ENCODE measurements at places on chromosomes 3 and 15. TPM values are rescaled to one million over a fixed set of nuclear protein-coding genes. Genes with fewer than 3 reads are reported as not detected.

The GRIP2 gene
- total RNA-seq = under 0.01 TPM

The GOLGA6D gene
- total RNA-seq = not detected

The CCR2 gene
- total RNA-seq = not detected

The USP13 gene
- 4.0 TPM for total RNA-seq

The CHRD gene
- total RNA-seq = not detected

The USP19 gene
- total RNA-seq = 42.0 TPM

The PRTG gene
- total RNA-seq = 26.7 TPM

The HRG gene
- total RNA-seq = not detected

The STRIT1 gene
- total RNA-seq = not detected

The NTRK3 gene
- total RNA-seq = under 0.01 TPM

The B3GALNT1 gene
- total RNA-seq = 14.6 TPM

The PDZRN3 gene
- 12.8 TPM for total RNA-seq

The TTC23 gene
- total RNA-seq = 39.3 TPM

The TPRG1 gene
- total RNA-seq = 2.0 TPM

The TIMP4 gene
- total RNA-seq = 7.8 TPM

The ABHD17C gene
- total RNA-seq = 5.7 TPM

The SCAMP2 gene
- 29.8 TPM for total RNA-seq

The CCR9 gene
- not detected for total RNA-seq

The COL7A1 gene
- 678 TPM for total RNA-seq

The GPR160 gene
- not detected for total RNA-seq

The TRPM1 gene
- total RNA-seq = not detected

The HDC gene
- not detected for total RNA-seq

The KCNMB2 gene
- not detected for total RNA-seq

The WDR93 gene
- 0.39 TPM for total RNA-seq

The C3orf20 gene
- 0.11 TPM for total RNA-seq

The GABPB1 gene
- total RNA-seq = 32.4 TPM

The PLCL2 gene
- total RNA-seq = 20.7 TPM

The C2CD4A gene
- total RNA-seq = 0.11 TPM

The NRG4 gene
- 1.6 TPM for total RNA-seq

The SERINC4 gene
- not detected for total RNA-seq

All from placental epithelial cell (primary cell).